NCI-H1930 (cell line): ENCODE measurements at places on chromosomes 5 and 9.

- DNase-seq: no peak
These were observed 166.2 kb downstream of the ZNF462 start for GRCh38 chr9:107029146-107029545.

DNA sequence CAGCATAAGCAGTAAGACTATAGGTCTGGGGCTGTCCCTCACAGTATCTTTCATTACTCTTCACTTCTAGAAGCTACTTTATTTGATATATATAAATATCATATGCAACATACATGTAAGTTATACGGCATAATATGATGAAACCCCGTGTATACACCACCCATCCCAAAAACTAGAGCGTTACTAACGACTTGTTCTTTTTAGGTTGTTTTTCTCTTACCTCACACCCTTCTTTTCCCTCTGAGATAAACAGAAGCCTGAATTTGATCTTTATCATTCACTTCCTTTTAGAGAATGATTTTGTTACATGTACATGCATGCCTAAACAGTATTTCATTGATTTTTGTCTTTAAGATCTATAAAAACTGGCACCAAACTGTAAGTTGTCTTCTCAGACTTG lies 3.7 kb downstream of the TRMO start:
- no peak for DNase-seq

DNA sequence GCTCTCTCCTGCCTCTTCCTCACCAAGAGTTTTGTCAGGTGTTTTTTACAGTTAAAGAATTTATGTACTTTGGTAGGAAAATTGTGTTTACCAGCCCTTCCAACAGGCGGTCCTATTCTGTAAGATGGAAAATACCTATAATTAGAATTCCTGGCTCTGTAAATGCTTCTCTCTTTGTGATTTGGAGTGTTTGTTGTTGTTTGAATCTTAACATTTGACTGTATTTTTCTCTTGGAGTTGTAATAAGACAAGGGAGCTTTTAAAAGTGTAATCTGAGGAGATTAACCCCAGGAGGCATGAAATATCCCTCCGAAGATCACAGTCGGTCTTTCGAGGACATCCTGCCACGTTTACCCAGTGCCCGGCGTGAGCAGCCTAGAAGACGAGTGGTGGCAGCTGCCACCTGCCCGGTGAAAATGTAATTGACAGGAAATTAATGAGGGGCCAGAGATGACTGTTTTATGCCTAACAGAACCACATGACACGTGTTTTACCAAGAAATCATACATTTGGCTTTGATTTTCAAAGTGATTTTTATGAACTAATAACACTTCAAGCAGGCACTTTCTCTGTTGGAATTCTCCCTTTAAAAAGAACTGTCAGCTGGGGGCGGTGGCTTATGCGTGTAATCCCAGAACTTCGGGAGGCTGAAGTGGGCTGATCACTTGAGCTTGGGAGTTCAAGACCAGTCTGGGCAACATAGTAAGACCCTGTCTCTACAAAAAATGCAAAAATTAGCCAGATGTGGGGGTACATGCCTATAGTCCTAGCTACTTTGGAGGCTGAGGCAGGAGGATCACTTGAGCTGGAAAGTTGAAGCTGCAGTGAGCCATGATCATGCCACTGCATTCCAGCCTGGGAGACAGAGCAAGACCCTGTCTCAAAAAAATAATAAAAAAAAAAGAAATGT lies 20.0 kb downstream of the ANKRD33B start:
- no peak for DNase-seq

- DNase-seq: no peak
These were observed 224.5 kb downstream of the GADD45G start for GRCh38 chr9:89829346-89829745.

DNA sequence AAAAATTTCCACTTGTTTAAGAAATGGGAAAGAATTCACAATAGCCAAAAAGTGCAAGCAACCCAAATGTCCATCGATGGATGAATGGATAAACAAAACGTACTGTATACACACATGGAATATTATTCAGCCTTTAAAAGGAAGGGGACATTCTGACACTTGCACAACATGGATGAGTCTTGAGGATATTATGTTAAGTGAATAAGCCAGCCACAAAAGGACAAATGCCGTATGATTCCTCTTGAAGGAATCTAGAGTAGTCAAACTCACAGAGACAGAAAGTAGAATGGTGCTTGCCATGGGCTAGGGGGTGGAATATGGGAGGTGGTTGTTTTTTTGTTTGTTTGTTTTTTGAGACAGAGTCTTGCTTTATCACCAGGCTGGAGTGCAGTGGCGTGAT lies 3.8 kb upstream of the ATP6V0E1 start:
- DNase-seq: no peak

DNA sequence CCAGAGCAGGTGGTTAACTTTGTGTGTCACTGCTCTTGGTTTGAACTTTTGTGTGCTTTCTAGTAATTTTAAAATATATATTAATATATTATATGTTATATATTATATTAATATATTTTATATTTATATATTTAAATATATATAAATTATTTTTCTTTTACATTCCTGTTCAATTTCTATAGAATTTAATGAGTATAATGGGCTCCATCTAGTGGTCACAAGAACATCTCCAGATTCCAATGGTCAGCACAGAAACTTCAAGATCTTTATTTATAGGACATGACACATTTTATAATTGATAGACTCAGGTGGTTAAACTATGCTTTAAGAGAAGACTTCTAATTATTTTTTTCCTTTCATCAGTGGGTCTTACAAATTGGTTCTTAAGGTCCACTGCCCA lies 39.1 kb downstream of the COL23A1 start:
- DNase-seq: no peak

DNA sequence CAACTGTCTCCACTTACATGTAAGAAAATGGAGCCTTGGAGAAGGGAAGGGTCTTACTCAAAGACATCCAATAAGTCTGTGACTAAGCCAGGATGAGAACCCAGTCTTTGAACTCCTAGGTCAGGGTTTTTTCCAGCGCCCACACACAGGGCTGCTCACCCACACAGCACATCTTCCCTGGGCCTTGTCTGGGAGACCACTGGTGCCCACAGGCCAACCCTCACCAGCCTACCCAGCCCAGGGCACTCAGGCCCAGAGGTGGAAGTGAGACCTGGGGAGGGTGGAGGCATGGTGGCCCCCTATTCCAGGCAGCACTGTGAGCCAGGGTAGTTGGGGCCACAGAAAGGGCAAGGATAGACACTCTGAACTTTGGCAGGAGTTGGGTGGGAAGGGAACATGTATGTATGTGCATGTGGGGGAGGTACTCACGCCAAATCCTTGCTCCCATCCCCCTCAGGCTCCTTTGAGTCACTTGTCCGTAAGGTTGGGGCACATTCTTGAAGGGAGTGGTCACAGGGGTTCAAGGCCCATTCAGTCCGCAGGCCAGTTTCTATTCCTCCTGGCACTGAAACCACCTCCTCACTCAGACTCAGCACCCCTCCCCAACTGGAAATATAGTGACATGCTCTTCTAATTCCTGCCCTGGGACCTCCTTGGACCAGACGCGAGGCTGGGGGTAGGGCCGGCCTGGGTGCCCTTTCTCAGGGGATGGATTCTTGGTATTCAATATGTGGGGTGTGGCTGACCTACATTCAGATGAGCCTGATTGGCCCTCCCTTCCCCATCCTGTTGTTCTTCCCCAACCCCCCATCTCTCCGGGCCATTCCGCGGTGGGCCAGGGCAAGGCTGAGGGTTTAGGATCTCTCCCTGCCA lies 2.9 kb upstream of the SLC4A9 start:
- no peak for DNase-seq

DNA sequence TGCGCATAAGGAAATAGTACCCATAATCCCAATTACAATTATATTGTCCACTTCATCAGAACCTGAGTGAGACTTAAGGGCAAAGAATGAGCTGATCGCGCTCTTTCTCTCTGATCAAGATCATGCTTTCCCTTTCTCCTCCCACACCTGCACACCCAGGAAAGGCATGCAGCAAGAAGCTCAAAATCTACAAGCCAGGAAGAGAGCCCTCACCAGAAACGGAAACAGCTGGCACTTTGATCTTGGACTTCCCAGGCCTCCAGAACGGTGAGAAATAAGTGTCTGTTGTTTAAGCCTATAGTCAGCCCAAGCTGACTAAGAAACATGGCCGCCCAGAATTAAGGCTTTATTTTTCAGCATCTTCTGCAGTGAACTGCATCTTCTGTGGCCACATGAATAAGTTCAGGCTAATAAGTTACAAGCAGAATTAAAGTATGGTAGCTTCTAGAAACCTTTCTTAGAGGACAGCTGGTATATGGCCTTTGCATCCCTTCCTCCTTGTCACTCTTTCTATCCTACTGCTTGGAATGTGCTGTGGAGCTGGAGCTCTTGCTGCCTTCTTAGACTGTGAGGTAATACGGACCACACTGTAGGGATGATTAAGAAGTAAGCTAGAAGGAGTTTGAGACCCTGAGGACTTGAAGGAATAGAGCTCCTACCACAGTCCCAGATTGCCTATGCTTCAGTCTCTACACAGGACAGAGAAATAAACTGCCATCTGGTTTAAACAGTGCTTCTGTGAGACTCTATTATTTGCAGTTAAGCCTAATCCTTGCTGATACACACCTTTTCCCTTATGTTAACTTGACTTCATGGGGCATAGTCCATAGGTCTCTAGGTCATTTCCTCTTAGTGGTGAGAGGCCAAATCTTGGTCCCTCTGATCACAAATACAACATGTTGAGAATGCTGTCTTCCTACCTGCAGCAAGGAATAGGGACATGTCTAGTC lies 17.2 kb downstream of the OR2S2 start:
- no peak for DNase-seq

DNA sequence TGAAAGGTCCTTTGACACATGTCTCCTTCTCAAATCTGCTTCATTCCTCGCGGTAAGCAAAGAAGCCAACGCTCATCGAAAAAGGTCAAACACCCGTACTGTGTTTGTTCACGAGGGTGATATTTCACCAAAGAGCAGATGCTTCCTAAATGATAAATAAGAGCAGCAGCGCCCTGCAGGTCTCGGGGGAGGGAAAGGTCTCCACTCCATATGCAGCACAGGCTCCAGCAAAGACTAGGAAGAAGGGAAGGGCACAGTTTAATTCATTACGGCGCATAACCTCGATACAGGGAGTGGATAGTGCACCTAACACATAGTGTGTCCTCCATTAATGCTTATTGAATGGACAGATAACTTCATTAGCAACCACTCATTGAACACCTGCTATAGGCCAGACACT lies 593.3 kb downstream of the CDK5RAP2 start:
- DNase-seq: no peak

DNA sequence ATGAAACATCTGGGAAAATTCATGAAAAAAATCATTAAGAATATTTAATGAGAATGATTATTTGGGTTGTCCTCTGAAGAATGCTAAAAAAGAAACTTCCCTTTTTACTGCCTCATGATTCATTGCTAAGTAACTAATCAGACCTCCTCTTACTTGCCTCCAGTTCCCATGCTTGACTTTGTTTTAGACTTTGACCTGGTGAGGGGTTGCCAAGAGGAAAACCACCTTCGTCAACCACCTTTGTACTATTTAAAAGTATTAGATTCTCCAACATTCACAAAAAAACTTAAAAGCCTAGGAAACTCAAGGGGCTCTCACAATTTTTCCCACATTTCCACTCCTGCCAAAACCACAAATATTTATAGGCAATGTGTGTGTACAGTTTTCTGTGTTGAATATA lies 115.2 kb upstream of the ST8SIA4 start:
- DNase-seq: no peak

DNA sequence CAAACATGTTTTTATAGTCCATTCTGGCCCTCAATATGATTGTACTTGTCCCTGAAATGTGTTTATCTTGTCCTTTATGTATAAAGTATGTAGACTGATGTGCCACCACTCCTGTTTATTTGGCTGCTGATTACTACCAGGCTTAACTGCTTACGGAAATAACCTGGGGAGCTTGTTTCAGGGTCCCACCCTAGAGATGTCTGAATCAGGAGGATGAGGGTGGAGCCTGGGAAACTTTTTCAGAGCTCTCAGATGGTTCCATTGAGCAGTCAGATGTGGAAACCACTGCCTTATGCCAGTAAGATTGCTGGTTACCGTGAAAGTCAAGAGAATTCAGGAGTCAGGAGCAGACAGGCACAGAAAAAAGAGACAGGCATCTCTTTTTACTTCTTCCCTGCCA lies 19.2 kb downstream of the SLC23A1 start:
- no peak for DNase-seq

GRCh38 chr5:172180936-172181335 lies 7.1 kb downstream of the STK10 start:
- no peak for DNase-seq

DNA sequence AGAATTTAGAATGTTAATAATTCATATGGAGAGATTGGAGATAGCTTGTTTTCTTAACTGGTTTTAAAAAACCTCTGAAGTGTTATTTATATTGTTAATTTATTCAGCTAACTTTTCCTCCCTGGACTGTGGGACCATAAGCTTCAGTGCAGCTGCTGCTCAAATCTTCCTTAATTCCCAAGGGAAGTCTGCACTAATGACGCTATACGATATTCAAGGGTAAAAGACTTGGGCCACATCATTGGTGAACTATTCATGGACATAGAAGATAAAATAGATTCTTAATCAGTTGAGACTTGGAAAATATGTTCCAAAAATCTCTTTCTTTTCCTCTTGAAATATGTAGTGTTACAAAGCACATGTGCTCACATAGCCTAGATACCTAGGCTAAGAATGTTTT lies 31.1 kb upstream of the GAS1 start:
- no peak for DNase-seq

DNA sequence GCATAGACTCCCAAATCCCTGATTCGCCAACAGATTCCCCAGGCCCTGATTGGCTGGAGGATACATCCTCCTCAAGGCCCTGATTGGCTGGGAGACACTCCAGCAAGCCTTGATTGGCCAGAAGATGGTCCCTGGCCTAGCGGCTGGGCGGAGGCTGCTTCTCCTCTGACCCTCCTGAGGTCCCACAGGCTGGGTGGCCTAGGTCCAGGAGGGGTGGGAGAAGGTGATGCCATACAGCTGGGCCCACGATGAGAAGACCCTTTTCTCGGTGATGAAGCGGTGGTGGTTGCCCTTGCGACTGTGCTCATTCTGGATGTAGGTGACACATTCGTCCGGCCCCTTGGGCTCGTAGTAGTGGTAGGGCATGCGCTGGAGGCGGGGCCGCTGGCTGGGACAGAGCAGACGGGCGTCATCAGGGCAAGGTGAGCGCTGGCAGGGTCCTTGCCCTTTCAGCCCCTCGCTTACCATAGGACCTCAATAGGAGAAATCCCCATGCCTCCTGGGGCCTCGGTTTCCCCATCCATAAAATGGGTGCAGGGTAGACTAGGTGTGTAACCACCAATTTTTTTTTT lies 9.0 kb upstream of the AK1 start:
- no peak for DNase-seq

GRCh38 chr9:107489144-107489673 lies 360 bp downstream of the KLF4 start:
- DNase-seq: no peak

GRCh38 chr5:158921441-158922262 lies 178.1 kb downstream of the EBF1 start:
- DNase-seq: no peak
